Activated T-cell treated with anti-CD3 and anti-CD28 coated beads, Interleukin-2, amount 50 U/mL, for 24 hours (primary cell): ENCODE measurements at places on chromosomes 11 and 22.

- no peak for DNase-seq
These were observed 84.6 kb upstream of the PARVA start for GRCh38 chr11:12292766-12293165.

DNA sequence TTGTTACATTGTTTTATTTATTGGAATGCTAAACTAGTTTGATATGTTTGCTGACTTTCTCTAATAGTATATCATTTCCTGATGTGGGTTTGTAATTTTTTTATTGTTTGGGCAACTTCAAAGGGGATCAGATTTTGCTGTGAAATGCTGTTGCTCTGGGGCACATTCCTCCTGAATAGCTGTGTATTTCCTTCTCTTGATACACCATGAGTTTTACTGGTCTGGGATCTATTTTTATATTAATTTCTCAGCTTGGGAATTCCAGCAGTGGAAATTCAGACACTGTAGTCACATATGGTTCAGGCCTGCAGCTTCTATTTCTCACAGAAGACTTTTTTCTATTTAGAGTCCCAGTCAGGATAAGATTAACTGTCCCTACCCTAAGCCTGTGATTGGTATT is 58.9 kb downstream of the RPUSD4 start:
- DNase-seq, result no peak

DNA sequence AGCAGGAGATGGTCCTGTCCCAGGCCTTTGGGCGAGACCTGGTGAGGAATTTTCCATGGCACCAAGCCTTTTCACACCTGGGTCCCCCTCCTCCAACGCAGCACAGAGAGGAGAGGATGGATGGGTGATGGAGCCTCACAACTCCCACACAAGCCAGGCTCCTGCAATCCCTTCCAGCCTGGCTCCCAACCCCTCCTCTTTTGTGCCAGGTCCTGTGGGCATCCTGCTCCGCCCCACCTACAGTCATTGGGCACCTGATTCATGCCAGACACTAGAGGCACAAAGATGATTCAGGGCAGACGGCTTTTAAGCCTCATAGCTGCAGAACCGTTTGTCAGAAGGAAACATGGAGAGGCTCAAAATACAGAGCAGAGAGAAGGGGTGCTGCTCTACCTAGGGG is 16.1 kb upstream of the MYRF start:
- no peak for DNase-seq

DNA sequence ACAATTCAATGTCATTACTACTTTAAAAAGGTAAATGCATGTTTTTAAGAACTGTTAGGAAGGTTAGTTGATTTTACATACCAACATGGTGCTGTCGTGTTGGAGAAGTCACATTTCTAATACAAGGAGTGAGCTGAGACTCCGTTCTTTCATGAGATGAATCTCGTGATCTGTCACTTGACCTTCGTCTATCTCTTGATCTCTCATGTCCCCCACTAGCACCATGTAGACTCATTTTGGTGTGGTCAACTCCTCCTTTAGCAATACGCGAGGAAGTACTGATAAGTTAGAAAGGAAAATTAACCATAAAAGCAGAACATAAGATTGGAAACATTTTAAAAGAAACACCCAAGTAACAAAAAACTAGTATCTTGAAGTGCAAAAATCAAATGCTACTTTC is 41.5 kb downstream of the BTBD10 start:
- DNase-seq, result no peak

DNA sequence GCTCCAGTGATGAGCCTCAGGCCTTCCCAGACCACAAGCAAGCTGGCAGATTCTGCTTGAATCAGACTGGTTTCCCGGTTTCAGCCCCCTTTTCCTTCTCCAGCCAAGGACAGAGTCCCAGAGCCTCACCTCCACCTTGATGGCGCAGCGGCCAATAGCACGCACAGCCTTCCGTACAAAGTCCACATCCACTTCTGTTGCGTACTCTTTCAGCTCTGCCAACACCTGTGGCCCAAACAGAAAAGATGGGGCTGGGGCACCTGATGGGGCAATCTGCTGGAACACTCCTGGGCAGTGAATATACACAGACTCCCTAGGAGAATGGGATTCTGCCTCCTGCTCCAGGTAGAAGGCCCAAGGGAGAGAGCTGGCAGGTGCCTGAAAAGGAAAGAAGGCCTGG is 35.5 kb upstream of the RASL10A start:
- no peak for DNase-seq

- no peak for DNase-seq
These were observed 35.1 kb upstream of the ASPHD2 start for GRCh38 chr22:26393929-26394328.

- no peak for DNase-seq
These were observed 12.0 kb downstream of the ST14 start for GRCh38 chr11:130171534-130171933.

- DNase-seq, result no peak
These were observed 5.1 kb upstream of the OSBPL5 start for GRCh38 chr11:3170044-3170755.

DNA sequence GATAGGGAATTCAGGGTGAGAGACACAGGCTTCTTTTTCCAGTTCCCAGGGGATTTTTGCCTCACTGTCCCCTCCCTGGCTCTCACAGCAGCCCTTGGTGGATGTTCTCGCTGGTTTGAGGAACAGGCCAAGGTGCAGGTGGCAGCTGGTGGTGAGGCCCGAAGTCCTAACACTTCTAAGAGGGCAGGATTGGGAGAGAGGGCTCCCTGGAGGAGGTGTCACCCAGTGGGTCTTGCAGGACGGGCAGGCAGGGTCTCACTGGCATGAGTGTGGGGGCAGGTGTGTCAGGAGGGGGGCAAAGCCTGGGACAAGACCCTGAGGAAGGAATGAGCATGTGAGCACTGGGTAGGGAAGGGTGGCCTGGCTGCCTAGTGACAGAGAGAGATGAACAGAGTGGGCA is 9.2 kb downstream of the ADORA2A start:
- DNase-seq, result no peak

GRCh38 chr11:47215366-47215910 is 664 bp downstream of the DDB2 start:
- DNase-seq, result no peak

DNA sequence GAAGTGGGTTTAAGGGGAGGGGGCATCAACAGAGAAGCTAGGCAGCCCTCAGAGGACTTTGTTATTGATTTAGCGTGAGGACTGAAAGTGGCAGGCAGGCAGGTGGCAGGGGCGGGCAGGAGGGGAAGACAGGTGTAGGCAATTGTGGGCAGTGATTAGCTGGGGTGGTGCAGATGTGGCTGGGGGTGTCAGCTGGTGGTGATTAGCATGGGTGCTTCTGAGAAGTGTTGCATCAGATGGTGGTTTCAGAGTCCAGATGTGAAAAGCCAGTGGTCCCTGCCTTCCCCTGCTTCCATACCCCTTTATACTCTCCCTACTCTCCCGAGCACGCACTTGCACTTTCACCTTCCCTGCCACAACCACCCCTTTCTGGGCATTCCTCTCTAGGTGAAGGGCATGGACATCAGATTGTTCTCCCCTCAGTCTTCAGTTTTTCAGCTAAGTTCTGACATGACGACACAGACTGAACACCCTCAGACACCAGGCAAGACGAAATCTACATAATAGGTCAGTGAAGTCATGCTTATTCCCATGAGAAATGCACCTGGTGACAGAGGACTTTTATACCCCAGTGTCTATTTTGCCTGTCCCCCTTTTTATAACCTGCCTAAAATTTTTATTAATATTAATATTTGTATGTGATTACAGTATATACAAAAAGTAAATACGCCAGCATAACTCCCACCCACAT is 435.7 kb upstream of the CADM1 start:
- no peak for DNase-seq

DNA sequence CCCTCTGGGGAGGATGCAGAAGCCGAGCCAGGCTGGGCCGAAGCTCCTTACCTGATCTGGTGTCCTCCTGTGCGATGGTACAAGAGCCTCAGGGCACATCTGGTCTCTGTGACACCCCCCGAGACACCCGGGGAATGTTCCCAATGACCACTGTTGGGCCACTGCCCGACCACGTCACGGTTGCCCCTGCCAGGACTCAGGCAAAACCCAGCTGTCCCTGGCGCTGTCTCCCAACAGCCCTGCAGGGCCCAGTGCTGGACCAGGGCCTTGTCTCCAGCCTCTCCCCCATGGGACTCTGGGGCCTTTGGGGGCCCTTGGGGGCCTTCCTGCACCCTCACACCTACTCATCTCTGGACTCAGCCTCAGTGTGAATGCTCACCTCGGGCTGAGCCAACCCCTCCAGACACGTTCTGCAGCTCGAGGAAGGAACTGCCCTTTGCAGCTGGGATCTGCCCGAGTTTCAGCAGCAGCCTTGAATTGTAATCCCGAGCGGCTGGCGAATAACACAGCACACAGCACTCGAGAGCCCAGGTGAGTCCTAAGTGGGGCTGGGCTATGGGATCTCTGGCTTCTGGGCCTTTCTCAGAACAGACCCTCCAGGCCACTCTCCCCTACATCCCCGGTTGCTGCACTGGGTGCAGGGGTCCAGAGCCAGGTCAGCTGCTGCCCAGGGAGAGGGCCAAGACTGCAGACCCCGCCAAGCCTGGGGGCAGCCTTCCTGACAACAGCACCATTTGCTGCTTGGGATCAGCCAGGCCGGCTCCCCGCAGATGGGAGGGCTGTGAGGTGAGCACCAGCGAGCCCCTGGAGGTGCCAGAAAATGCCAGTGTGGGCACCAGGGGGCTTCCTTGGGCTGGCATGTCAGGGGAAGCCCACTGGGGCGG is 39.8 kb downstream of the RTN4R start:
- no peak for DNase-seq

- no peak for DNase-seq
These were observed 17.2 kb downstream of the DCHS1 start for GRCh38 chr11:6638429-6638828.

DNA sequence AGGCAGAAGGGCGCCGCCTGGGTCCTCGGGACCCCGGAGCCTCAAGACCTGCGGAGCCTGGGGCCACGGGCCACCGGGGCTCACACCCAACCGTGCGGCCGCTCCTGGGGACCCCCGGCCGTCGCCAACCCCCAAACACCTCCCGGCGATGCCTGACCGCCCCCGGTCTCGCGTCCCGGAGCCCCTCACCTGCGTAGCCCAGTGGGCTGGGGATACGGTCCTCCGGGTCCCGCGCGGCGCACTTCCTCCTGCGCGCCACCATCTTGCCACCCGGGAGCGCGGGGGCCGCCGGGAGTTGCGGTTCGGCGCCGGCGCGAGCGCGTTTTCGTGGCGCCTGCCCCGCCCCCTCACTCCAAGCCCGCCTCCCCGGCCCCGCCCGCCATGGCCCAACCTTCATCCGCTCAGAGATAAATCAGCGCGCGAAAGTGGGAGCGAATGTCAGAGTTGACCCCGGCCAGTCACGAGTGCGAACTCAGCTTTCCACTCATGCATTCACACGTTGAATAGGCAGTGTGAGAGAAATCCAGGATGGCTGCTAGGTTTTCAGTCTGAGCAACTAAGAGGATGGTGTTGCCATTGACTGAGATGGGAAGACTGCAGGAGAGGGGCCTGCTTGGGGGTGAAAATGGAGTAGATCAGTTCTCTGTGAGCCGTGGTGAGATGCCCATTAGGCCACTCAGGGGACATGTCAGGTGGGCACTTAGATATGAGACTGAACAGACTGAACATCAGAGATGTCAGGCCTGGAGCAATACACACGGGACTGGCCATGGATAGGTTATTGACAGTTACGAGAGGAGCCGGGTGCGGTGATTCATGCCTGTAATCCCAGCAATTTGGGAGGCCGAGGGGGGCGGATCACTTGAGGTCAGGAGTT is at the start of gene RRP7A:
RRP7A (minus strand) TSS at position 272 of the 877 bp plus-strand sequence; CDS start at position 262, 10 bp downstream.
- DNase-seq, result peak; percentile 88

DNA sequence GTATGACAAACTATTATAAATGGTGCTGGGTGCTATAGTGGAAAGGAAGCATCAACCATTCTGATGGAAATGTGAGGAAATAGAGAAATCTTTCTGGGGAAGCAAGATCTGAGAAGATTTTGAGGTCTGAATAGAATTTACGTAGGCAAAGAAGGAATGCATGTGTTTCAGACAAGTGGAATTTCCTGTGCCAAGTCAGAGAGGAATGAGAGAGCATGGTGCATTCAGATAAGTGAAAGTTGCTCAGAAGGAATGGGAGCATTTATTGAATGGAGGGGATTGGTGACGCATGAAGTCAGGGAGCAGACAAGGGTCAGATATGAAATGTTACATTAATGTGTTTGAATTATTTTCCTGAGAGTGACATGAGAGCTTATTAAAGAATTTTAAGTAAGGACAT is 725.5 kb downstream of the METTL15 start:
- no peak for DNase-seq

GRCh38 chr11:135061166-135061565 is 649.1 kb upstream of the B3GAT1 start:
- DNase-seq, result no peak

- no peak for DNase-seq
These were observed 19.8 kb upstream of the TLCD5 start for GRCh38 chr11:120305286-120305685.

- no peak for DNase-seq
These were observed 87.0 kb downstream of the ATXN10 start for GRCh38 chr22:45758603-45759002.
